Endothelial cell of coronary artery (primary cell): ENCODE measurements at places on chromosomes 3 and 15. TPM values are rescaled to one million over a fixed set of nuclear protein-coding genes. Genes with fewer than 3 reads are reported as not detected.

Gene GP9
- total RNA-seq = not detected in 2 replicates

Gene AMIGO3
- not detected in 2 replicates for total RNA-seq

Gene COL6A6
- 0.09 TPM in 1 of 2 replicates, not detected in the other for total RNA-seq

Gene SNX22
- 0.28 and 0.45 TPM in 2 replicates for total RNA-seq

Gene ABTB1
- total RNA-seq = 5.4 and 10.4 TPM in 2 replicates

Gene CLDN16
- total RNA-seq = under 0.01 TPM in 2 replicates
